Esophagus muscularis mucosa (tissue), 4 donors: ENCODE measurements at places on chromosomes 11 and 22. TPM values are rescaled to one million over a fixed set of nuclear protein-coding genes. Genes with fewer than 3 reads are reported as not detected.

DNA sequence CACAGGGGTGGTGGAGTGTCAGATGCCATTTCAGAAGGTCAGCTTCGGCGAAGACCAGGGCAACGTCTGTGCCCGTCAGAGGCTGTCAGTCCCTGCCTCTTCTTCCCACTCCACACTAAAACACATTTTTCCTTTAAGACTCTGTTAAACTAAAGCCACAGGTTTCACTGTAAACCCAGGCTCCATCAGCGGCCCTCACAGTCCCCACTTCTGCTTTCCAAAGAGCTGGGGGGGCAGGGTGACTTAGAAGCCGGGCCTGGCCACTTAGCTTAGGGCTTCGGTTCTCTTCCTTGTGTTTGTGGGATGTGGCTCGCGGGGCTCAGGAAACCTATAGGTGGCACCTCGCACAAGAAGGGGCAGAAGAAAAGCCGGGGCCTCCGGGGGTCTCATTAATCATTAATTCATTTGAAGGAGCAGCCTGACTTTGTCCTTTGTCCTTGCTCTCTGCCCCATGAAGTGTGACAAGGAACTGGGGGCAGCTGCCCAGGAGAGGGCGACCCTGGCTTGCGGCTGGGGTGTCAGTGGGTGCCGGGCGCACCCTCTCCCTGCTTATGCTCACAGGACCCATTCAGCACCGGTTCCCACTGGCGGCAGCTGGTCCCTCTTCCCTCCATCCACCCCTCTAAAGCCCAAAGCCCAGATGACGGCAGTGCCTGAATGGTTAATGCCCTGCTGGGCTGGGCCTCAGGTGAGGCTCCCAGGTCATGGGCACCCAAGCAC lies 4.1 kb downstream of the SLC25A45 start:
- no peaks in the 10 kb centered on the region for H3K27me3 ChIP-seq
- peaks cover 7% of the 10 kb centered on the region for H3K36me3 ChIP-seq
- no peak overlapping the region for H3K27ac ChIP-seq

TREH gene
- not detected for total RNA-seq

- H3K27ac ChIP-seq: peak overlapping the region; percentile 51
- no peak overlapping the region for H3K4me3 ChIP-seq
- H3K27me3 ChIP-seq: no peaks in the 10 kb centered on the region
- H3K4me1 ChIP-seq: peaks cover 64% of the 10 kb centered on the region
- DNase-seq: no peak
- H3K36me3 ChIP-seq: no peaks in the 10 kb centered on the region
Measured at GRCh38 chr22:20001082-20001638, 15.5 kb downstream of the ARVCF start.

PATZ1 gene
- total RNA-seq: 12.9 TPM

DNA sequence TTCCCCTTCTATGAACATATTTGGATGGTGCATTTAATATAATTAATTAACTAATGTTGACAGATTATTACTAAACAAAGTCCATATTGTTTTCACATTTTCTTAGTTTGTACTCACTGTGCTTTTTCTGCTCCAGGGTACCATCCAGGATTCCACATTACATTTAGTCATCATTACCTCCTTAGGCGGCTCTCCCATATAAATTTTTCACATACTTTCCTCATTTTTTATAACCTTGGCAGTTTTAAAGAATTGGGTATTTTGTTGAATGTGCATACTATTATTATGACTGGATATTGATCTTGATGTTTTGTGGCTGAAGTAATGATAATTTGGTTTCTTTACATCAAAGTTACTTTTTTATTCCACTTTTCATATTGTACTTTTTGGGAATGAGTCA lies 755.6 kb upstream of the ANO3 start:
- no peaks in the 10 kb centered on the region for H3K27me3 ChIP-seq
- no peak for DNase-seq
- no peak overlapping the region for H3K27ac ChIP-seq
- no peaks in the 10 kb centered on the region for H3K36me3 ChIP-seq

- H3K27ac ChIP-seq: no peak overlapping the region
- no peaks in the 10 kb centered on the region for H3K4me1 ChIP-seq
- no peak overlapping the region for H3K4me3 ChIP-seq
Measured at GRCh38 chr11:113505046-113505445, 29.8 kb upstream of the DRD2 start.

DNA sequence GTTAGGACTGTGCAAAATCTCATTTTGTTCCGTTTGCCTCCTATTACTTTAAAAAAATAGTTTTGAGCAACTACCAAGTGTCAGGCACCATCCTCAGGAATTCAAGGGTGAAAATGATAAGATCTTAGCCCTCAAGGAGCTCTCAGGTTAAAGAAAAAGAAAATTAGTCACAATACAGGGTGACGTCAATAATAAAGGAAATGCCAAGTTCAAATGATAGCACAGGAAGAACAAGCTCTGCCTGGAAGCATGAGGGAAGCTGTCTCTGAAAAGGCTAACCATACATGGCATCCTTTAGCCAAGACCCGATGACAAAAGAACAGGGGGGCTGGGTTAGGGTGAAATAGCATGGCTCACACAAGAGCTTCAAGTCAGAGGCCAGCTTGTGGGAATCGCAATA lies 11.1 kb upstream of the MPZL2 start:
- H3K27me3 ChIP-seq: peaks cover 5% of the 10 kb centered on the region
- DNase-seq: no peak
- peak overlapping the region; percentile 51 for H3K27ac ChIP-seq
- no peaks in the 10 kb centered on the region for H3K4me1 ChIP-seq
- H3K36me3 ChIP-seq: no peaks in the 10 kb centered on the region

DNA sequence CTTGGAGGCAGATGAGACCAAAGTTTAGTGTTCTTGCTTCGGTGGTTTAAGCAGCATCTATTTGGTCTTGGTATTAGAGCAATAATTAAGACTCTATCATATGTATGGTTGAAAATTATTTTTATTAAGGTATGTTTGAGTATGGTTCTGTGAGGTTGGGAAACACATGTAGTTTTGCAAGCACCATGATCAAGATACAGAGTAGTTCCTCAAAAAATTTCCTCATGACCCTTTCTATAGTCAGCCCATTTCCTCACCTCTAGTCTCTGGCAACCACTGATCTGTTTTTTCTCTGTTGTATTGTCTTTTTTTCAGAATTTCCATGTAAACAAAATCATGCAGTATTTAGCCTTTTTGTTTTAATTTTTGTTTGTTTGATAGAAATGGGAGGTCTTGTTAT lies 18.4 kb downstream of the MTMR3 start:
- H3K27me3 ChIP-seq: no peaks in the 10 kb centered on the region
- no peak for DNase-seq
- no peaks in the 10 kb centered on the region for H3K36me3 ChIP-seq
- no peak overlapping the region for H3K27ac ChIP-seq

DNA sequence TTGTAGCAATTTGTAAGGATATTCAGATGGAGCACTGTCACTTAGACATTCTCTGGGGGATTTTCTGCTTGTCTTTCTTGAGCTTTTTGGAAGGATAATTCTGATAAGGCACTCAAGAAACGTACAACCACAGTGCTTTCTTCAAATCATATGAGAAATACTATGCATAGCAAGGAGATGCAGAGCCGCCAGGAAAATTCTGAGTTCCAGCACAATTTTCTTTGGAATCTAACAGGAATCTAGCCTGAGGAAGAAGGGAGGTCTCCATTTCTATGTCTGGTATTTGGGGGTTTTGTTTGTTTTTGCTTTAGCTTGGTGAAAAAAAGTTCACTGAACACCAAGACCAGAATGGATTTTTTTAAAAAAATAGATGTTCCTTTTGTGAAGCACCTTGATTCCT lies 9.9 kb downstream of the PRSS23 start:
- no peak overlapping the region for H3K4me3 ChIP-seq
- peaks cover 17% of the 10 kb centered on the region for H3K4me1 ChIP-seq
- H3K36me3 ChIP-seq: no peaks in the 10 kb centered on the region

SLC5A12 gene
- not detected for total RNA-seq

GRCh38 chr11:32002311-32002710 lies 88.6 kb upstream of the RCN1 start:
- H3K4me1 ChIP-seq: no peaks in the 10 kb centered on the region
- no peak overlapping the region for H3K27ac ChIP-seq
- no peaks in the 10 kb centered on the region for H3K36me3 ChIP-seq
- no peak overlapping the region for H3K4me3 ChIP-seq

MYBPC3 gene
- total RNA-seq: 0.06 TPM

- H3K36me3 ChIP-seq: no peaks in the 10 kb centered on the region
- H3K27ac ChIP-seq: no peak overlapping the region
- no peak overlapping the region for H3K4me3 ChIP-seq
Measured at GRCh38 chr11:88469561-88470225, 132.2 kb upstream of the CTSC start.

- H3K4me1 ChIP-seq: no peaks in the 10 kb centered on the region
- H3K27ac ChIP-seq: no peak overlapping the region
- no peaks in the 10 kb centered on the region for H3K27me3 ChIP-seq
- DNase-seq: no peak
- no peak overlapping the region for H3K4me3 ChIP-seq
Measured at GRCh38 chr11:36929401-36929800, 331.4 kb upstream of the RAG2 start.

KRTAP5-7 gene
- not detected for total RNA-seq

GRCh38 chr11:82194521-82194920 lies 539.1 kb downstream of the FAM181B start:
- no peaks in the 10 kb centered on the region for H3K4me1 ChIP-seq
- H3K27ac ChIP-seq: no peak overlapping the region
- H3K4me3 ChIP-seq: no peak overlapping the region
- H3K27me3 ChIP-seq: no peaks in the 10 kb centered on the region
- DNase-seq: no peak

GRCh38 chr11:17954395-17955252 lies 58.2 kb downstream of the SERGEF start:
- H3K4me1 ChIP-seq: peaks cover 3% of the 10 kb centered on the region
- DNase-seq: no peak
- H3K4me3 ChIP-seq: no peak overlapping the region

DNA sequence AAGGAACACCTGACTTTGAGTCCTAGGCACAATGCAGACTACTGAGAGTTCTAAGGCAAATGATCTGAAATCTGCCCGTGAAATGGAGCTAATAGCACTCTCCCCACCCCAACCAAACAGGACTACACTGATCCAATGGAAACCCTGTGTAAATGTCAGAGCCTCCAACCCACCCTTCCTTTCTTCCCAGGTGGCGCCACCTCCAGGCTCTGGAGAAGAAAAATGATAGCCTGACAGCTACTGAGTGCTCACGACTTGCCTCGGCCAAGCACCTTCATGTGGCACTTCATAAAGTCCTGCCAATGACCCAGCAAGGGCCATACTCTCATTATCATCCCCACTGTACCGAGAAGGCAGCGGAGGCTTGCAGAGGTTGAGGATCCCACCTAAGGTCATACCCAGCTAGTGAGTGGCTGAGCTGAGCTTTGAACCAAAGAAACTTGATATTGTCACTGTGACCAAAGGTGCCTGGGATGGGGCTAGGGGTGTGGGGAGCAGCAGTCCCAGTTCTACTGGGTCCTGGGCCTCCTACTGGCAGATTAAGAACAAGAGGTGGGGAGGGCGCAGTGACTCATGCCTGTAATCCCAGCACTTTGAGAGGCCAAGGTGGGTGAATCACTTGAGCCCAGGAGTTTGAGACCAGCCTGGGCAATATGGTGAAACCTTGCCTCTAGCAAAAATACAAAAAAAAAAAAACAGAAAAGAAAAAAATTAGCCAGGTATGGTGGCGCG lies 20.5 kb downstream of the TST start:
- H3K36me3 ChIP-seq: no peaks in the 10 kb centered on the region
- H3K27me3 ChIP-seq: no peaks in the 10 kb centered on the region
- H3K4me1 ChIP-seq: no peaks in the 10 kb centered on the region
- no peak overlapping the region for H3K27ac ChIP-seq

ANO5 gene
- 17.5 TPM for total RNA-seq

DNA sequence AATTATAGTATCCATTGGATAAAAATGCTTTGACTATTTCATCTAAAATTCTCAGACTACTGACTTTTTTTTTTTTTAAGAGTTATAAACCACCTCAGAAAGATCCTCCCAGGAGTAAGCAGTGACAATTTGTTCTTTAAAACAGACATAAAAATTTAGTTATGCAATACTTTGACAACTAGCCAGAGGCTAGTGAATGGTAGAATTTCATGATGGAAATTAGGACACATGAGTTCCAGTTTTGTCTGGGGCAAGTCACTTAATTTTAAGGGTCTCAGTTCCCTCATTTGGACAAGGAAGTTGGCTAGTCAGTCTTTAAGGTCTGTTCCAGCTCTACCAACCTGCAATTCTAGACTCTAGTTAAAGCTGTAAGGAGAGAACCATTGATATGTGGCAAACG lies 2.9 kb downstream of the IL18 start:
- no peaks in the 10 kb centered on the region for H3K36me3 ChIP-seq
- H3K27ac ChIP-seq: no peak overlapping the region
- DNase-seq: no peak
- no peaks in the 10 kb centered on the region for H3K27me3 ChIP-seq
- peaks cover 9% of the 10 kb centered on the region for H3K4me1 ChIP-seq
- no peak overlapping the region for H3K4me3 ChIP-seq

GRM5 gene
- not detected for total RNA-seq

DNA sequence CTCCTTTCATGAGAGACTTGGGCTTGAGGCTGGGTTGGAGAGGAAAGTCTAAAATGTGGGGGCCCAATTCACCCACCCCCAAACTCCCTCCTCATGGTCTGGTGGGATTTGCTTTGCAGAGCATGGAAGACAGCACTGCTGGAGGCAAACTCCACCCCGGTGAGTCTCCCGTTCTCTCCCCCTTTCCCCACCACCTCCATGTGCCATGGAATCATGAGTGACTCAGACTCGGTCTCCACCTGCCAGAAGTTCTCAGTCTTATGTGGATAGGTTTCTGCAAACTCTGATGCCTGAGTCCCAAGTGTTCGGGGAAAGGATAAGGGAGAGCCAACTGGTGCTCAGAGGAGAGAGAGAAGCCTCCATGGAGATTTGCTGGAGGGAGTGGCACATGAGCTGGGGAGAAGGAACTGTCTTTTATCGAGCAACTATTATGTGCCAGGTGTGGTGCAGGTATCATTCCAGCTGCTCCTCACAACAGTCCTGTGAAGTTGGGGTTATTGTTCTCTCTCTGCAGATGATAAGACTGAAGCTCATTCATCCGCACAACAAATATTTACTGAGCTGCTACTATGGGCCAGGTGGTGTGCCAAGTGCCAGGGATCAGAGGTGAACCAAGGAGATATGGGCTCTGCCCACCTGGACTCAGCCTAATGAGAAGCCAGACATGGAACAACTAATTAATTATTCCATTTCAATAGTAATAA lies 6.6 kb downstream of the PLEKHB1 start:
- no peak overlapping the region for H3K27ac ChIP-seq
- no peaks in the 10 kb centered on the region for H3K4me1 ChIP-seq
- no peak for DNase-seq
- no peaks in the 10 kb centered on the region for H3K27me3 ChIP-seq
- H3K4me3 ChIP-seq: no peak overlapping the region
- no peaks in the 10 kb centered on the region for H3K36me3 ChIP-seq

SMDT1 gene
- 32.7 TPM for total RNA-seq

DNA sequence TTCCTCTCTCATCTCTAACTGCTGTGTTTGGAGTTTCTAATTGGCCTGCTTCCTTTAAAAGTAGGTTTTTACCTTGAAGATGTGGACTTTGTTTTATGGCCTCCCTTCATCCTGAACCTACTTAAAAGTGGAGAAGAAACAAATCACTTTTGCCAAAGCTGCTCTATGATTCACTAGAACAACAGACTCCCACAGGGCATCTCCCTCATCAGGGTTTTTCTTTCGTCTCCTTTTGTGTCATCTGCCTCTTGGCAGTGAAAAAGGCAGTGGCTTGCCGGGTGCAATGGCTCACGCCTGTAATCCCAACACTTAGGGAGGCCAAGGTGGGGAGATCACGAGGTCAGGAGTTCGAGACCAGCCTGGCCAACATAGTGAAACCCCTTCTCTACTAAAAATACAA lies 186.6 kb upstream of the MTNR1B start:
- H3K27me3 ChIP-seq: no peaks in the 10 kb centered on the region
- H3K4me3 ChIP-seq: no peak overlapping the region
- H3K36me3 ChIP-seq: no peaks in the 10 kb centered on the region
- peak; percentile 37 for DNase-seq
- no peak overlapping the region for H3K27ac ChIP-seq
